ENCODE measurements at places on chromosomes 5 and 9.

DNA sequence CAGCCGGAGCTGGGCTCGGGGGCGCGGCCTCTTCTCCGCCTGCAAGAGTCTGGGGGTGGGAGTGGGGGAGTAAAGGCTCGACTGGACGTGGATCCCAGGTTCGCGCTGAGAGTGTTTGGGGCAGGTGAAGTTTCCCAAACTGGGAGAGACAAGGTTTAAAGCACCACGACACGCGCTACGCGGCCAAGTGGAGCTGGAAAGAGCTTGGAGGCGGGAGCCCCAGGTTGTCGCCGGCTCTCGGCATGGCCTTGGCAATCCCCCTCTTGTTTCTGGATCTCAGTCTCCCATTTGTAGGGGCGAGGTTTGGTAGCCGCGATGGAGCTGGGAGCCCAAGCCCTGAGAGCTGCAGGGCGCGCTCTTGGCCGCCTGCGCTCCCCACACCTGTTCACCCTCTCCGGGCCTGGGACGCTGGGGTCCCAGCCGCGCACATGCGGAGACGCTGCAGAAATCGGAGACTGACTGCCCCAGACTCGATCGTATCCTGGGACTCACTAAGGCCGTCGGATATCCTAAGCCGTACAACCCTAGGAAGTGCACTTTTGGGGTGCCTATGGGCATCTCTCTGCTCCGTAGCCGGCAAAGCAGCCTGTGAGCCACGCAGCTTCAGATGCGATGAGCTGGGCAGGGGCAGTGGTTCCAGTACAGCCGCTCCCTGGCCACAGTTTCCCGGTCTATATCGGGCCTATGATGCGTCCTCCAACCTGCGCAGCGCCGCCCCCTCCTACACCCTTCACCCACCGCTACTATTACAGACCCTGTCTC, 937 bp downstream of the TMOD1 start:
- DNase-seq: no peak

GRCh38 chr5:155878991-155879575, 447.9 kb upstream of the SGCD start:
- peak; percentile 82 for DNase-seq

- DNase-seq: peak; percentile 10
Observed at GRCh38 chr5:90096415-90097081, 313.0 kb downstream of the CETN3 start.

- DNase-seq: no peak
Observed at GRCh38 chr9:115712981-115713380, 440.6 kb upstream of the PAPPA start.

DNA sequence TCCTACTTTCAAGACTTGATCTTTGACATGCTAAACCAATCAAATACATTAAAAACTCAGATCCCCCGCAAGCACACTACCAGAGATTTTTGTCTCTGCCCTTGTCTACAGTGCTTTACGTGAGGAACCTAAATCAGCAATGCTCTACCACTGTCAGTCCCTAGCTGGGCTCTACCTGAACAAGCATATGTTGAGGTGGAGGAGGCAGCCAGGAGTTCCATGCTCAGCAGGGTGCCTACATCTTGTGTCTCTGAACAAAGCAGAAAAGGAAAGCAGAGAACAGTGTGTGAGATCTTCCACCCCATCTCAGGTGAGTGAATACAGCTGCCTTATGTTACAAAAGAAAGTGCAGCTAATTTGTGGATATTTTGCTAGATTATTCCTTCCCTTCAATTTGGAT, 255.0 kb downstream of the NDUFS4 start:
- DNase-seq: no peak

- no peak for DNase-seq
Observed at GRCh38 chr9:120446671-120447070, 133.3 kb downstream of the CDK5RAP2 start.

DNA sequence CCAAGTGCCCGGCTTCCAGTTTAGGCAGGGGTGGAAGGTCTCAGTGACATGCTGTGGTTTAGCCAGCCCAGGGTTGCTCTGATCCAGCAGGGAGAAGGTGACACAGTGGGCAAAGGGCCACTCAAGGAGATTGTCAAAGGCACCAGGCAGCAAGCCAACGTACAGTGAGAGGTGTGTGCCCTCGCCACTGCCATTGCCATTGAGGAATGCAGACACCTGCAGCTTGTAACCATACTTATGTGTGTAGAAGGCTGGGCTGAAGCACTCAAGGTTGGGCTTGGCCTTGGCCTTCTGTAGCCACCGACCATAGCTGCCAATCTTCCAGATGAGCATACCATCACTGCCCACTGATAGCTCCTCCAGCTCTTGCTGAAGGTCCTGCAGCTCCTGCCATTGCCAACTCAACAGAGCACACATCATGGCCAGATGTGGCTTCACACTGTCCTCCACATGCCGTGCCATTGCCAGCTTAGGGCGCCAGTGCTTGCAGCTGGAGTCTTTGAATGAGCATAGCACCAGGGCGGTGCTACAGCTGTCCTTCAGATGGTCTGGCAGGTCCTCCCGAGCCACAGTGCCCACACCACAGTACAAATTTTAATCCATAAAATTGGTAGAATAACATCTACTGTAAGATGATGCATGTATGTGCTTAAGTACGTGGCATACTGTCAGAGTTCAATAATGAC, 59.7 kb upstream of the HMHB1 start:
- DNase-seq: no peak

DNA sequence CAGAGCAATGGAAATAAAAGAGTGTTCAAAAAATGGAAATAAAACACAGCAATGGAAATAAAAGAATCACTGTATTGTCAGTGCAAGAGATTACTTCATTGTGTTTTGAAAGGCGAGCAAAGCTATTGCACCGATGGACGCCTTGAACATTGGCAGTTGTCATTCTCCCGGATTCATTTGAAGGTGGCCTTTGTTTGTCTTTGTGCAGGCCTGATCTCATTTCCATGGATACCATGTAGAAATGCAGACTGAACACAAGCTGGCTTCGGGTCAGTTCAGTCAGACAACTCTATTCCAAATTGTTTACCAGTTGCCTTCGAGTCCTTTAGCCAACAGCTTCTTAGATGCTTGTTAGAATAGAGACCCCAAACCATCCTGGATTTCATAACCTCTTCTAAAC, 8.3 kb downstream of the ITGA2 start:
- no peak for DNase-seq

GRCh38 chr5:59143926-59144333, 561.1 kb downstream of the RAB3C start:
- no peak for DNase-seq

- DNase-seq: no peak
Observed at GRCh38 chr5:146018514-146019375, 82.4 kb downstream of the SH3RF2 start.

- DNase-seq: no peak
Observed at GRCh38 chr5:42718591-42718990, 38.0 kb upstream of the CCDC152 start.

DNA sequence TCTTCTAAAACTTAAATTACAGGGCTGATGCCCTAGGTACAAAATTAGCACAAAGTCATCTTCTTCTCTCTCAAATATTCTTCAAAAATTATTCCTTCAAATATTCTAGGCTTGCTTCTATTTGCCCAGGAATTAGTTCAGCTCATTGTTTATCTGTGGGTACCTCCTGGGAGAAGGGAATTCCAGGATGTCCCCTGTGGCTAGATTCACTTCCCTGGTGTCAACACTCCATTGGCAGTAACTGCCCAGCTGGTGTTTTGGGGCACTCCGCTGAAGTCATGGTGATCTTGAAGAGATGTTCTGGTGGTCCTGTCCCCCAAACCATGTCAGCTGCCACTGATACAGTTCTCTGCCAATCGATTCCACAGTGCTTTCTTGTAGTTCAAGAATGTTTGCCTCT, 26.2 kb upstream of the TGFBR1 start:
- no peak for DNase-seq

- DNase-seq: no peak
Observed at GRCh38 chr9:29659014-29659413, 2085.7 kb upstream of the C9orf72 start.

- DNase-seq: no peak
Observed at GRCh38 chr5:143393524-143393923, 10.0 kb downstream of the NR3C1 start.

- no peak for DNase-seq
Observed at GRCh38 chr5:58793888-58794657, 211.2 kb downstream of the RAB3C start.

- DNase-seq: peak; percentile 79
Observed at GRCh38 chr5:126446498-126447224, 23.5 kb downstream of the GRAMD2B start.

DNA sequence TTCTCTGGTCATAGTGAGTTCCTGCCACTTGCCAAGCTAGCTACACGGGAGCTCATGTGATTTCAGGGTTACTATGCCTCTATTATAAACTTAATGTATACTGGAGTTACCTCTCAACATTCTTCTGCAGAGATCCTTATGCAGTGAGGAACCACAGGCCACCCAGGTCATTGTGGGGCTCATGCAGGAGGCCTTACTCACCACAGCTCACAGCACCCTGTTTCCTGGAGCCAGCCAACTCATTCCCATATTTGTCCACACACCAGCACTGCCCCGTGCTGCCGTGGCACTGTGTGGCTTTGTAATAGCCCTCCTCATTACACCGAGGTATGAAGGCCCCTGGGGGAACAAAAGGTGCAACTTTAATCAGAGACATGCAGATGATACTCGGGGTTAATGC, 520.0 kb downstream of the SPOCK1 start:
- no peak for DNase-seq

- peak; percentile 96 for DNase-seq
Observed at GRCh38 chr9:113593682-113594281, 130.3 kb downstream of the RGS3 start.

DNA sequence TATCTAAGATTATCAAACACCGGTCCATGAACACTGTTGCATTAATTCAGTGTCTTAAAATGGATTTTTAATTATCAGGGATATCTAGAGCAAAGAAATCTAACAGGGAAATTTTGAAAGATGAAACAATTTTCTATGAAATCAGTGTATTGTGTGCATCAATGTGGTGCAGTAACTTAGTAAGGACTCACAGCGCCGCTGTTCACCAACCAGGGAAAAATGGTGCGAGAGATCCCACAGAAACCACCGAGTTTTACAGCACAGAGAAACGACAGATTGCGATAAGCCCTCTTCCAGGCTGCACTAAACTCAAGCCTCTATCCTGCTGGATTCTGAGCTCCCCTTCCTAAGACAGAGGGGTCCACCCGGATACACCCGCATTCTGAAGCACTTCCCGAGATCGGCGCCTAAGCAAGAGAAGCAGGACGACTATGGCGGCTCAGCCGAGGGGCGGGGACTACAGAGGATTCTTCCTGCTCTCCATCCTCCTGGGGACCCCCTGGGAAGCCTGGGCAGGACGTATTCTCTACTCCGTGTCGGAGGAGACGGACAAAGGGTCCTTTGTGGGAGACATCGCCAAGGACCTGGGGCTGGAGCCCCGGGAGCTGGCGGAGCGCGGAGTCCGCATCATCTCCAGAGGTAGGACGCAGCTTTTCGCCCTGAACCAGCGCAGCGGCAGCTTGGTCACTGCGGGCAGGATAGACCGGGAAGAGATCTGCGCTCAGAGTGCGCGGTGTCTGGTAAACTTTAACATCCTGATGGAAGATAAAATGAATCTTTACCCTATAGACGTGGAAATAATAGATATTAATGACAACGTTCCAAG, at the start of gene PCDHGA7:
Gene PCDHGA7, plus strand, starts transcription at position 274 of the 826 bp plus-strand sequence. Its CDS starts 158 bp downstream, at position 432.
- DNase-seq: peak; percentile 46

DNA sequence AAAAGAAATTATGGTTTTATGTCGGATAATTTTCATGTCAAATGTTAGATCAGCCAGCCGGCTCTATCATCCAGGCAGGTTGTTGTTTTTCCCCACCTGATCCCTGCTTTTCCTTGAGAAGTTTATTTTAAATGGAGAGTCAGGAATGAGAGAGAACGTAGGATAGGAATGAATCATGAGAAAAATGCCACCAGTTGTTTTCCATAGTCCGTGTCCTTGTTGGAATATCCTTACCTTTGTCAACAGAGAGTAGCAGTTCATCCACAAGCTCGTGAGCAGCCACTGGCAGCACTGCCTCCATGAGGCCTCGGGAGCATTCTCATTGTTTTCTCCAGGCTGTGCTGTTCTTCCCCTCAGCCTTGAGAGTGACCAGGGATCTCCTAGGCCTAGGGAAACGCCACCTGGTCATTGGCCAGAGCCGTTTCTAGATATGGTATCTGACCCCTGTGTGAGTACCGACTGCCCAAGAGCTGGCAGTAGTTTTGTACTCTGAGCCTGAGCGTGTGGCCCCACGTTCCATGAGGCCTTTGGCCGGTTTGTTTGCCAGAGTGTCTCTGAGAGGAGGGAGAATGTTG, 293.3 kb downstream of the FANCC start:
- DNase-seq: no peak

DNA sequence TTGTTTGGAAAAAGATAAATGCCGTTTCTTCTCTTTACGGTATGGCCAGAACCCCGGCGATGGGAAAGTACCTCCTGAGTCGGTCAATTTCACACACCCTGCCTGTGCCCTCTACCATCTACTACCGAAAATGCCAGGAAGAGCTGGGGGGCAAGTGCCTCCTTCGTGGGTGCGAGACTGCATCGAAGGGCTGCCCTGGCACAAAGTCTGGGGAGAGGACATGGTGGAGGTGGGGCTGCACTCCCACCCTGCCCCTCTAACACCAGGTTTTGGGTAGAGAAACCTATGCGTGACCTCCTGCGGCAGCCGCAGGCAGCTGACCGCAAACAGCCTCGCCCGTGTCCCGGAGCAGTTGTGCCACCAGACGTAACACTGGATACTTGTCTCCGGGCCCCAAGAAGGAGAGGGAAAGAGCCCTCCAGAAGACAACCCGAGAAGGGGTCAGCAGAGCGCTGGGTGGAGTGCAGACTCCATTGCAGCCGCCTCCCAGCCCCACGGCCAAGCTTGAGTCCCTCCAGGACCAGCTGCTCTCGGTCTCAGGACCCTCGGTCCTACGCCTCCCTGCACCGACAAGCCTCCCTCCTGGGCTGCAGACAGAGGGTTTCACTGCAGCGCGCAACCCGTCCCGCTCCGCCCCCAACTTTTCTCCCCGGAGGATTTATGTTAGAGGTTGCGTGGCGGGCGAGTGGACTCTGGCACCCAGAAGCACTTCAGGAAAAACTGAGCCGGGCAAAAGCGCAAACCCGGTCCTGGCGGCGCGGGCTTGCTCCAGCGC, 823 bp upstream of the PRDM6 start:
- no peak for DNase-seq

DNA sequence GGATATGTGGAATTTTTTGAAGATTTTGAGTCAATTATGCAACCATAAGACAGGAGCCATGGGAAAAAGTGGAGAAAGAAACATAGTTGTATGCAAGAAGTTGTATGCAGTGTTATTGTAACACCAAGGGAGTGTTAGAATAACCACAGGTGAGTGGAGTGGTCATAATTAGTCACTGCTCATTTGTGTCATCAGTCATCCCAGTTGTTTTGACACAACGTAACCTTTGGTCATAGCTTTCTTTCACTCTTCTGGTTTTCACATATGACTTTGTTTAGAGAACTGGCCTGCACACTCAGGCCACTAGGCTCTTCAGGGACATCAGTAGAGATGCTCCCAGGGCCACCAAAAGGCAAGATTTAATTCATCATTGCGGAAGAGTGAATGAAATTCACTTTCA, 158.7 kb upstream of the HMHB1 start:
- no peak for DNase-seq

- DNase-seq: no peak
Observed at GRCh38 chr5:172637110-172637580, 3.9 kb upstream of the NEURL1B start.

All from AG20443 (cell line).